ENCODE measurements at places on chromosomes 2 and 18.

DNA sequence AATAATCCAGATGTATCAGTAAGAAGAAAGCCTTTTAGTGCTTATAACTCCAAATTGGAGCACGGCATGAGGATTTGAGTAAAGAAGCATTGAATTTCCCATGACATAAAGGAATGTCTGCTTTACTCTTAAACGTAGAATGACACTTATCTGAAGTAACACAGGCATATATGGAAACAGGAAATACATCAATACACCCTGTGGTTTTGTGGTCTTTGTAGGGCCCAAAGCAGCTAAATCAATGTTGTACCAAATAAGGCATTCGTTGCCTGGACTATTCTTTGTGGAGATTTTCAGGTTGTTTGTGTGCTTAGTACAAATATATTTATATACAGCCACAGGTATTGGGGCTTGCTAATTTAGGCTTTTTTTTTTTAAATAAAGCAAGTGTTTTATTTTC, 660.5 kb downstream of the LRRTM4 start:
- no peak for DNase-seq

- DNase-seq, result no peak
These were observed 551.7 kb upstream of the NETO1 start for GRCh38 chr18:73419531-73419930.

GRCh38 chr2:42828487-42829425, 36.4 kb upstream of the HAAO start:
- peak; percentile 79 for DNase-seq

DNA sequence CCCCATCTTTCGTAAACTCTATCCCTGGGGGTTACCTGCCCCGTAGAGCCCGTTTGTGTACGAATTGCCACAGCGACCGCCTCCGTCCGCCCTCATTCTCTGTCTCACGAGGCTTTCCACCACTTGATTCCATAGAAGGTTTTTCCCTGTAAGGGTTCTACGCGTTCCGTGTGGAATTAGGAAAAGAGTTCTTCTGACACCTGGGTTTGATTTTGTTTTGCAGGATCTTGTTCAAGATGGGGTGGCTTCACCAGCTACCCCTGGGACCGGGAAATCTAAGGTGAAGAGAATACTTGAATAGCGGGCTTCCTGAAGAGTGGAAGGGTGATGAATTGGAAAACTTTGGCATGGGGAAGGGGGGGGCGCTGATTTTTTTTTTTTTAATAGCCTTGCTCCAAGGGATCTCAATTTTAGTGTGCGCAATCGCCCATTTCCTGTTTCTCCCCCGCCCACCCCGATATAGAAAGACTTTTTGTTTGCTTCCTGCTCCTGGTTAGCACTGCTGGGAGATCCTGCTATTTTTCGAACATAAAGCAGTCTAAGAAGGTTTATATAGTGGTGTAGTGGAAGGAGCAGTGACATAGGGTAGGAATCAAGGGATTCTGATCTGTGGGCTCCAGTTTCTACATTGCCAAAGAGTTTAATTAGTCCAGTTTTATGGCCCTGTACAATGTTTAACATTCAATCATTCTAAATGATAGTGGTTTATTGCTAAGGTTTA, 564 bp downstream of the GCC2 start:
- peak; percentile 34 for DNase-seq

DNA sequence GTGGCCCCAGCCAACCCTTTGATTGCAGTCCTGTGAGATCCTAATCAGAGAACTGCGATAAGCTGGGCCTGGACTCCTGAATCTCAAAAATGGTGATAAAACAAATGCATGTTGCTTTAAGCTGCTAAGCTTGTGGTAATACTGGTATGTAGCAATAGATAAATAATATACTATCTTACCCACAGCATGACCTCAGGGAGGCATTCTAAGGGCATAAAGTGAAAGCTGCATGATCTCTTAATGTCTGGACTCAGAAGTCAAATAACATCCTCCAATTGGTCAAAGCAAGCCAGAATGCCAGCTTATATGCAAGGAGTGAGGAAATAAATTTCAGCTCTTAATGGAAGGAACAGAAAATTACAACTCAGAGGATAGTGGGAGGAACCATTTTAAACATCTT, 246.1 kb downstream of the FSIP2 start:
- DNase-seq, result no peak

DNA sequence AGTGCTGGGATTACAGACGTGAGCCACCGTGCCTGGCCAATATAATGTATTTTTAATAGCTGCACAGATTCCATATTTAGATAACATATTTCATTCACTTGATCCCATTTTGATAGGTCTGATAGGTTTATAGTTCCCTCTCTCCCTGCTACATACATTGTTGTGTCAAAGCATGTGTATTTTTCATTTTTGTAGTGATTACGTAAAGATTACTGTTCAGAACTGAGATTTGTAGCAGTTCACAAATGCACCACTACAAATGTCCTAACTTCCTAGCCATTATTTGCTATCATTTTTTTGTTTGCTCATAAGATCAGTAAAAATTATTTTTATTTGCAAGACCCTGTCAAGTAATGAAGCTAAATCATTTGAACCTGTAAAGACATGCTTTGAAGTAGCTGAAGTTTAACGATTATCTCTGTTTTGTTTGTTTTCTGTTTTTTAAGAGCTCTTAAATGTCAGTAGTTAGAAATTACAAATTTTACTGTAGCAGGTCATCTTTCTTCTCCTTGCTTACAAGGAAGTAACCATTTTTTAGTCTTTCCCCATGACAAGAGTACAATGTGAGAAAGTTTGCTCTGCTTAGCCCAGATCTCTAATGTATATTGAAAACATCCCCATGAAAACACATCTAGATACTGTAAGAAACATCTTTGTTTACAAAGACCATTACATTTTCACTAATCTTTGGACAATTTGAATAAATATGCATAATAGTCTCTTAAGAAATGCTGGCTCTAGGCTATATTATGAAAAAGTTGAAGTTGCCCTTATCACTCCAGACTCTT, 54.1 kb downstream of the EML4 start:
- no peak for DNase-seq

GRCh38 chr2:208039376-208040110, 14.2 kb upstream of the PLEKHM3 start:
- no peak for DNase-seq

- no peak for DNase-seq
These were observed 330.4 kb upstream of the SMIM21 start for GRCh38 chr18:75757951-75758350.

DNA sequence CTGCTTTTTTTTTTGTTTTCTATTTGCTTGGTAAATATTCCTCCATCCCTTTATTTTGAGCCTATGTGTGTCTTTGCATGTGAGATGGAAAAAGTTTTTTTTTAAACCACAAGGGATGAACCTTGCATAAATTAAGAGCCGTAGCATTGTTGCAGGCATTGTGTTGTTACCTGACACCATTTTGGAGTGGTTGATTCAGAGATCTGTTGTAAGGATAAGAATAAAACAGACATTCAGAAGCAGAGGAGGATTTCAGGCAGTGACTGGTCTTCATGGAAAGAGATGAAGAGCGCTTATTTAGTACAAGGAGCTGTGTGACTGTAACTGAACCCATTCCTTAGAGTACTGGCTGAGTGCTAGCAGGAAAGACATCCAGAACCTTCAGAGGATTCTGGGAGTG, 101.2 kb downstream of the LTBP1 start:
- DNase-seq, result no peak

DNA sequence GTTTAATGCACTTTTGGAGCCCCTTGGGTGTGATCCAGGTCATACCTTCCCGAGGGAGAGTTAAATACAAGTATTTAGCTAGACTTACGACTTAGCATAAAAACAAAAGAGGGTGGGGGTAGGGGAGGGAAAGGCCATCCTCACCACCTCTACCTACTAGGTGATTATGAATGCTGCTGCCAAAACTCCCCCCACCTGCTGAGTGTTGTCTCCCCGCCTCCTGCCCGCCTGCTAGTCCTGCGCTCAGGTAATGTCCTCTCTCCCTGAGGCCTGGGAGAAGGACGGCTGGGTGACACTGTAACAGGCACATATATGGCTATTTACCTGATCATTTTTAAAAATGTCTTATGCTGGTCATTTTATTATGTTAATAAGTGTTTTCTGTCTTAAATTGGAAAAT, 3.0 kb upstream of the NCKAP5 start:
- no peak for DNase-seq

GRCh38 chr2:12119841-12120240, 373.4 kb downstream of the LPIN1 start:
- peak; percentile 15 for DNase-seq

GRCh38 chr2:60554074-60554645, 706 bp upstream of the BCL11A start:
- no peak for DNase-seq

- no peak for DNase-seq
These were observed 43.4 kb downstream of the ZNF516 start for GRCh38 chr18:76451396-76452331.

GRCh38 chr2:860259-860855, 90.3 kb upstream of the SNTG2 start:
- DNase-seq, result no peak

GRCh38 chr18:77058290-77058835, 74.2 kb downstream of the MBP start:
- DNase-seq, result no peak

DNA sequence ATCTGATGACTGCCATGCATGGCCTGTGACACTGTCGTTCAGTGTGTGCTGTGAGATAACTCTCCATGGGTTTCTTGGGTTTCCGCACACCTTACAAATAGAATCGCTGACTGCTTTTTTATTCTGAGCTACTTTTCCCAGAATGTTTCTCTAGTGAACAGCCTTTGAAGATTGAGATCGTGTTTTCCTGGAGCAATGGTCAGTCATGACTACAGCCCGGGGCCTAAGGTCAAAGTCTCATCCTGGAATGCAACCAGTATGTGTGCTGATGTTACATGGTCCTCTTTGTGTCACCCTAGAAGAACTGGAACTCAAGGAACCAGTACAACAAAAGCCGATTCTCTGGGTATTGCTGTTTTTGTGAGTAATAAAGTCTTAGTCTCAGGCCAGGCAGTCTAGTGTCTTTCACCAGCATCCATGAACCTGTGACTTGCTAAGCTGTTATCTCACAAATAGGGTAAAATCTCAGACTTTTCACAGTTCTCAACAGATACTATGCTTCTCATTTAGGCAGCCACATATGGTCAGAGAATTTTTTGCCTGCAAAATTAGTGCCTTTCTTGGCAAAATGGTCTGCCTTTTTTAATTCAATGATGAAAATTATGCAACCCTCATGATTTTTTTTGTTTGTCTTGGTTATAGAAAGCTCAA, 124.9 kb upstream of the PIEZO2 start:
- no peak for DNase-seq

GRCh38 chr2:158984604-158985135, 16.2 kb downstream of the TANC1 start:
- no peak for DNase-seq

DNA sequence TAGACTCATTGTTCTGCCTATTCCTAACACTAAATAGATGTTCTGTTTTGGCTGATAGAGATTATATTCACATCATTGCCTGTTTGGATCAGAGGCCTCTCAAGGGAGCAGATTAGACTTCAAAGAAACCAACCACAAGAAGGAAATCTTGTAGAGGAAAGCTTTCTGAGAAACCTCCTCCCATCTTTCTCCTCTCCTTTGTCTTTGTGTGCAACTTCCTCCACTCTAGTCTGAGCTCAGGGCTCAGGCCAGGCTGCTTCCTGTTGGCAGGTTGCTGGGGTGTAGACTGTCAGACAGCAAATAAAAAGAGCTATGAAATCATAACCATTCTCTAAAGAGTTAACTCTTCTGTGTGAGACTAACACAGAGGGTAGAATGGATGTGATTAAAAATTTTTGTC, 113.0 kb downstream of the TGFA start:
- DNase-seq, result no peak

- no peak for DNase-seq
These were observed 122.2 kb upstream of the MAP3K20 start for GRCh38 chr2:172953411-172953810.

DNA sequence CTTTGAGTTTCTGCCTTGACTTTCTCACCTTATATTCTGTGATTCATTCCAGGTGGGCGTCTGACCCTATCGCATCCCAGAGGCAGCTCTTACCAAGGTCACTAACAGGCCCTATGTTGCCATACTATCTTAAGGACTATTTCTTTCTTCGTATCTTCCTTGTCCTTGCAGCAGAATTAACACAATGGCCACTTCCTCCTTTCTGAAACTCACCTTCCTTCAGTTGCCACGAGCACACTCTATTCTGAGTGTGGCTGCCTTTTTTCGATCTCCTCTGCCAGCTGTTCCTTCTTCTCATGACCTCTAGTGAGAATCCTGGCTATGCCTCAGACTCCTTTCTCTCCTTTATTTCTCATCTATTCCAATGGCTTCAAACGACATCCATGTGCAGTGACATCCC, 160.4 kb upstream of the CCDC195 start:
- DNase-seq, result no peak

DNA sequence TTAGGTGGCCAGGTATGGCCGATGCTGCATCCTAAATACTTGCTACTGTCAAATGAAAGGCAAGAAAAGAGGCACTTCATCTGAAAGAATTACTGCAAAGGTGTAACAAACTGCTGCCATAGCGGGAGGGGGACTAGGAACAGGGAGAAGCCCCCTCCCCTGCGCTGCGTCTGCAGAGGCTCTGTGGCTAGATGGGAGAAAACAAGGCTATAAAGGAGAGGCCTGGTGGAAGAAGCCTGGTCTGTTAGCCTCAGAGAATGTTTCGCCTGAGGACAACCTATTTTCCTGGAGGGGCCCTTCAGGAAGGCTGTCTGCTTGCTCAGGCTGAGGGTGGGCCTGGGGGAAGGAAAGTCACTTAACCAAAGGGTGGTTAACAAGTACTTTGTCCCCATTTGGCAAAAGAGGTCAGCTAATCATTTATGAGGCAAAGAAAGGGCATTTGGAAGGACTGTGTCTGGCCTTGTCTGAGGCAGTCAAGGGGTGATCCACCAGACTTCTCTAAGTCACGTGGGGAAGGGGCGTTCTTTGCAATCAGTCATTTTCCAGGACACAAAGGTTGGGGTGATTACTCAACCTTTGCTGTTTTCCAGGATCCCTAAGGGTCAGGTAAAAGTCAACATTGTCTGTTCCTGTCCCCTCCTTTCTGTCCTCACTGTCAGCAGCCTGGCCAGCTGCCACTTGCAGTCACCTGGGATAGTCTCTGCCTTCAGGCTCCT, 103.0 kb upstream of the TMEM200C start:
- no peak for DNase-seq

DNA sequence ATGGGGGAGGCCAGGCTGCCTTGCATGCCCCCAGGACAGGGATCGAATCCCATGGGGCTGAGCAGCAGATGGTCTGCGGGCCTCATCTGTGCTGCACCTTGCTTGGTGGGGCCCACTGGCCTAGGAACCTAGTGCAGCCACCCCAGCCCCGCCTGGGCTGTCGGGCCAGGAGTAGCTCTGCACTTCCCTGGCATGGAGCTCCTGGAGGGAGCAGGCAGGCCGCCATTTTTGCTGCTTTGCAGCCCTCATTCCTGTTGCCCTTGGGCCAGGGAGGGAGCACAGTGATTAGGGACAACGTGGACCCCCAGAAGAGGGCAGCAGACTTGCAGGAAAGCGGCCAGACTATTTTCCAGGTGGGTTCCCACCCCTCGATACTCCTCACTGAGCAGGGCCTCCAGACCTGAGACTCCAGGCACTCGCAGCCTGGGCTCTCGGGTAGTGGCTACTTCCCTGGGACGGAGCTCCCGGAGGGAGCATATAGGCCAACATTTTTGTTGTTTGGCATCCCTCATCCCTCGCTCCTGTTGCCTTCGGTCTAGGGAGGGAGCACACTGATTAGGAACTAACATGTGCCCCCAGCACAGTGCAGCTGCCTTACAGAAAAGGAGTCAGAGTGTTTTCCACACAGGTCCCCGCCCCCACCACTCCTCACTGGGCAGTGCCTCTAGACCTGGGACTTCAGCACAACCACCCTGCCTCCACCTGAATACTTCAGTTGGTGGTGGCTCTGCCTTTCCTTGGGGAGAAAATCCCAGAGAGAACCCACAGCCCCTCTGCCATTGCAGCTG, 99.5 kb downstream of the MAIP1 start:
- no peak for DNase-seq

All from AG08396 (cell line).